ENCODE measurements at places on chromosomes 5 and 9. TPM values are rescaled to one million over a fixed set of nuclear protein-coding genes. Genes with fewer than 3 reads are reported as not detected.

Gene PCDHB13
- 2.6 TPM for total RNA-seq

Gene OR1N2
- total RNA-seq, result not detected

Gene UCK1
- total RNA-seq, result 14.9 TPM

Gene ALDOB
- total RNA-seq, result 0.20 TPM

Gene NPR3
- total RNA-seq, result 0.22 TPM

Gene QRFP
- not detected for total RNA-seq

Gene TAF11L5
- not detected for total RNA-seq

Gene DMGDH
- 0.40 TPM for total RNA-seq

Gene PALM2AKAP2
- 0.22 TPM for total RNA-seq

Data from lung microvascular endothelial cell (primary cell).